ENCODE measurements at places on chromosomes 12 and 14.

GRCh38 chr12:42673535-42673934 is 84.0 kb upstream of the PRICKLE1 start:
- no peak for DNase-seq

GRCh38 chr14:68761391-68761790 is 31.5 kb downstream of the ZFP36L1 start:
- DNase-seq: no peak

DNA sequence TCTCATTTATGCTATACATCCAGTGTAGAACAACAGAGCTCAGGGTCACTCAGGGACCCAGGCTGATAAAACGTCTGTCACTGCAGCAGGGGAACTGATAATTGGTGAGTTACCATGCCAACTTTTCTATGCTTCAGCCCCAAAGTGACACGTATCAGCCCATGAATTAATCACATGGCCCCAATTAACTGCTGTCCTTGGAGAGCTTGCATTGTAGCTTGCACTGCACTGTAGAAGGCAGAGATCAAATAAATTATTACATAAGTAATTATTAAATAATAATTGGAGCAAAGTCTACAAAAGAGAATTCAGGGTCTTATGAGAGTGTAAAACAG is 144.6 kb downstream of the SUDS3 start:
- DNase-seq: no peak

- DNase-seq: no peak
These were observed 67.6 kb downstream of the FOXN3 start for GRCh38 chr14:89349171-89350008.

DNA sequence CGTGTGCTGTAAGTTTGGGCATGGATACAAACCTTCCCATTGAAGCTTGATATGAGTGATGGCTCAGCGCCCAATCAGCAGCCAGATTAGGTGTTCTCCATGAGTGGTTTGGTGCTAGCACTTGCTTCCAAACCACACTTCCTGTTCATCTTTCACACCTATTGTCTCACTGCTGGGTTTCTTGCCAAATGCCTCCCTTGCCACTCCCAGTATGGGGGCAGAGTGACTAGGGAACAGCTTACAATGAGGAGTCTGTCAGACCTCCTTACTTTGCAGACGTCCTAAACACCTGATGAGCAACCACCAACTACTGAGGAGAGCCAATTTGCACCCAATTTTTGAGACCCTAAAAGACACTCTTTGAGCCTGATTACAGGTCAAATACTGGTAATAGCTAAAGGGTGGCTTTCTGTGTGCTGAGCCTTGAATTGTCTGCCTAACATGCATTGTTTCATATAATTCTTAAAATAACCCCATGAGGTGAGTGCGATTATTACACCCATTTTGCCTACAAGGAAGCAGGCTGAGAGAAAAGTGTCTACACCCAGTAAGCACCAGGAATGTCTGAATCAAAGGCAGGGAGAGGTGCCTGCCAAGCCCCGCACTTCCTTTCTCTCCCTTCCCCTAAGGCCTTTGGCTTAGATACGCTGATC is 48.4 kb upstream of the FOS start:
- peak; percentile 37 for DNase-seq

GRCh38 chr14:50410921-50411320 is 14.2 kb upstream of the CDKL1 start:
- DNase-seq: peak; percentile 54

GRCh38 chr12:90910958-90911357 is 44.0 kb downstream of the CCER1 start:
- DNase-seq: no peak

- no peak for DNase-seq
These were observed 109.3 kb upstream of the CPSF6 start for GRCh38 chr12:69130064-69130463.

DNA sequence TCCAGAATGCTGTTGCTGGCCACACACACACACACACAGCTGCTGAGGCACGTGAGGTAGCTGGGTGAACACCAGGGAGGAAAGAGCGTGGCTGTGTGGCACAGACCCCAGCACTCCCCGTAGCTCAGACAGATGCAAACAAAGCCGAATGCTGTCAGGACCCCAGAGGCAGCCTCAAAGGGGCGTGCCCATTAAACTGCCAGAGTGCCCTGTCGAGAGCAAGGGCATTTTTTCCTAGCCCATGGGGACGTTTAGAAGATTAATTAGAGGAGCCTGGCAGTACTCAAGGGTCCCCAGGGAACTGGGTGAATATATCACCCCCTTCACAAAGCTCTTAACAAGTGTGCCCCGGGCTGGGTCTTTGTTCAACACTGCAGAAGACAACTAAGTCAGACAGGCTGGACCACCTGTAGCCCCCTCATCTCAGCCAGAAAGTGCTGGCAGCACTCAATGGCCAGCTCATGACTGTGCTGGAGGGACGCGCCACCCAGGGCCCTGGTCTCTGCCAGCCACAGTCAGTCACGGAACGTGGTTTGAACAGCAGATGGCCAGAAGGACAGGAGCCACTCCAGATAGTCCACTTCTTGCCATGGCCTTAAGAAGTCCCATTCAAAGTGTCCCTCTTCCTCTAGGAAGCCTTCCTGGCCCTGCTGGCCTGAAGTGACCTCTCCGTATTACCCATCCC is 37.5 kb downstream of the TTC7B start:
- no peak for DNase-seq

DNA sequence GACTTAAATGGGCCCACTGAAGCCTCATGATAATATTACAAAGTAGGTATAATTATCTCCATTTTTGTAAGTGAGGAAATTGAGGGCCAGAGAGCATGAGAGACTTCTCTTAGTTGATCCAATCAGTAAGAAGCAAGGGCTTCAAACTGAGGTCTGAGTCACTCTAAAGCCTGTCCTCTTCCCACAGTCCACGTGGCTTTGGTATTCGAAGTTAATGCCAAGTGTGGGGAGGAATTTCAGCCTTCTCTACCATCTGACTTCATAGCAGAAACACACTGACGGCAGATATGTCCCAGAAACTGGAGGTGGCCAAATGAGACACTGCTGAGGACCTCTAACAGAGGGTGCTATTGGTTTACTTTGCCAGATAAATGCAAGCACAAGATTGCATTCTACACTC is 114.4 kb upstream of the OVCH1 start:
- DNase-seq: peak; percentile 39

DNA sequence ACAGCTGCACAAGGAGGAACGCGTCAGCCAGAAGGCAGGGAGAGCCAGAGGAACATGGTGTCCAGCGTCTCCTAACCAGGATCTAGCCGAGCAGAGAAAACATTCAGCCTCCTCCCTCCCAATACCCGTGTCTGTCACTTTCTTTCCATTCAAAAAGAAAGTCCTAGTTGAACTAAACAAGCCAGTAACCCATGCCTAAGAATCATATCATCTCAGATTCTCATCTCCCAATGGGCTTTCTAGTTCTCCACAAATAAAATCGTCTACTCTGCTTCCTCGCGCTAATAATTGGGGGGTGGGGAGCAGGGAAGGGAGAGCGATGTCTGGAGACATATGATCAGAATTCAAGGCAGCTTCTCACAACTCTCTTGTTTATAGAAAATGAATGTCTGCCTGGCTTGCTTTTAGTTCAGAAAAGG is 7.4 kb downstream of the NKX2-1 start:
- no peak for DNase-seq

DNA sequence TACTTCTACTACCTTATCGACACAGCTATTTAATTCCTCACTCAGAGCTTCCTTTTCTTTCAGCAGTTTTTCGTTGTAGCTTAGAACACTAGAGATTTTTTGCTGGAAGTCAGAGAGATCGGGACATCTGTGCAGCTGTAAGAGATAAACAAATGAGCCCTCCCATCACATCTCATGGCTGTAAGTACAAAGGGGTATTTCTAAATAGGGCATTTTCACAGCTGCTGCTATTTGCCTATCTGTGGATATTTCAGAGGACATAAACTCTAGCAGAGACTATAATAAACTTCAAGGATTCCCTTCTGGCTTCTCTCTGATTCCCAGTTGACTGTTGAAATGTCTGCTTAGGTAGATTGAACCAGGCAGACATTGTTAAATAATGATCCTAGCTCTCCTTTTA is 76.1 kb upstream of the SAV1 start:
- DNase-seq: no peak

DNA sequence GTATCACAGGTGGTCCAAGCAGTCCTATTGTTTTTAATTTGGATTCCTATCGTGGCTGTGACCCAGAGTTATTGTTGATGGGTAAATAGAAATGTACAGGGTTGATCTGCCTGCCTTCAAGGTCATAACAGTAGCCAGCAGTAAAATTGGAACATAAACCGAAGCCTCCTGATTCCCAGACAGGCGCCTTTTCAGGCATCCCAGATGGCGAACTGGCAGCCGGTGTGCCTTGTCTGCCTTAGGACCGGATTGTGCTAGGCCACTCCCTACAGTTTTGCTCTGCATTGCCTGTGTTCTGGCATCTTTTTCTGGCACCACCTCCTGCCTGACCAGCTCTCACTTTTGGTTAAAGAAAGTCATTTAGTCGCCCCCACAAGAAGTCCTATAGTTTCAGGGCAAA is 22.2 kb downstream of the TMEM117 start:
- DNase-seq: no peak

- DNase-seq: peak; percentile 42
These were observed 23.3 kb downstream of the SNRPF start for GRCh38 chr12:95882080-95882479.

- DNase-seq: no peak
These were observed 72.1 kb downstream of the TRIM9 start for GRCh38 chr14:51022769-51023168.

GRCh38 chr12:53750812-53751335 is 905 bp downstream of the CISTR start:
- no peak for DNase-seq

- peak; percentile 93 for DNase-seq
These were observed 369 bp downstream of the DEPDC4 start for GRCh38 chr12:100266585-100266834.

GRCh38 chr14:29687071-29687765 is 240.4 kb downstream of the PRKD1 start:
- no peak for DNase-seq

DNA sequence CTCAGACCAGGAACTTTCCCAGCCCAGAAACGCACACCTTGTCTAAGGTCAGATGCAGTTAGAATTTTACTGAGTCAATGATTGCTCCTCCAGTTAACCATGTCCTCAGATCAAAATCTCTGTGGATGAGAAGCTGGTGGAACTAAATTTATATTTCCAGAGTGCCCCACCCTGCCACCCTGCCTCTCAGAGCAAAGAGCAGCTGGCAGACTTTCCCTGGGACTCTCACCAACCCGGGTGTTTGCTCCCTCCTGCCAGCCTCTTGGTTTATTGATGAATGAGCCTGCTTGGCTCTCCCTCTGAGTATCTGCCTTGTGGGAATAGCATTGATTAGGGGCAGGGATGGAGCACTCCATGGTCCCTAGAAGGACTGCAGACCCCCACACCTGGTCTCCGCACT is 5.9 kb upstream of the KRT1 start:
- DNase-seq: no peak

DNA sequence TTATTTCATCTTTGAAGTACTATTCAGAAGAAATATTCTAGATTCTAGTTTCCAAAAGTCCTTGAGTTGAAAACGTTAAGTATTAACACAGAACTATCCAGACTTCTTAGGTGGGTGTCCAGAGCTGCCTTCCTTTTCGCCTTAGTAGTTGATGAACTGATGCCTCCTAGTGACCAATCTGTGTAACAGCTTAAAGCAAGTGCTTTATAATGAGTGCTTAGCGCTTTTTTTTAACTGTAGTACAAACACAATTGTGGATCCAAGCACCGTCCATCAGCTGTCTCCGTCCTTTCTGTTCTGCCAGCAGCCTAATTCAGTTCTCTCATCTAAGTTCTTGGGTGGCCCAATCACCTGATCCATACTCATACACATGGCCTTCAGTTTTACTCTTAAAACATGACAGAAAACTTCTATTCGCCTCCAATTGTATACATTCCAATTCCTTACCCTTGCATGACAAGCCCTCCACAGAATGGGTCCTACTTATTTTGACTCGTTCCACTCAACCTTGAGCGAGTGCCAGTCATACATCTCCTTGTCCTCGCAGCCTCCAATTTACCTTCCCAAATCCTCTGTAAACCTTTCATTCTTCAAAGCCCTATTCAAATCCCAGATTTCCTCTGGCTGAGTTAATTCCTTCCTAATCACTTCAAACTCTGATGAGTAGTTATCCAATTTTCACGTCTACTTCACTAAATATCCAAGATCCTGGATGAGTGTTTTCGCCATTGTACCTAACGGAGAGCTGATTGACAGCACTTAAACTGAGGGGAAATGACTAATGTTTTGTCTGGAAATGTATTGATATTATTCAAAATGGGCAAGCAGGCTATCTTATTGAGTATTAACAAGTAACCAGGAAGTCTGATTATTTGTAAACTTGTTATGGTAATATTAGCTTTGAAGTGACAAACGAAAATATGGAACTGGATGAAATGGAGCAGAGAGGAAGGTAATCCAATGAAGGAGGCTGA is 5.8 kb upstream of the PHLDA1 start:
- DNase-seq: peak; percentile 64

DNA sequence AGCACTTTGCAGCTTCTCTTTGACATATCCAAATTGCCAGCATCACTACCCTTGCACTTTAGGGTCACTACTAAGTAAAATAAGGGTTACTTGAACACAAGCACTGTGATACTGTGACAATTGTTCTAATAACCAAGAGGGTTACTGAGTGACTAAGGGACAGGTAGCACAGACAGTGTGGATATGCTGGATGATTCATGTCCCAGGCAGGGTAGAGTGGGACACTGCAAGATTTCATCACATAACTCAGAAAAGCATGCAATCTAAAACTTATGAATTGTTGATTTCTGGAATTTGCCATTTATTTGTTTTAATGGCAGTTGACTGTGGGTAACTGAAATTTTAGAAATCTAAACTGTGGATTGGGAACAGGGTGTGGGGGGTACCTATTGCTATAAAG is 218.8 kb downstream of the KITLG start:
- no peak for DNase-seq

GRCh38 chr12:51683763-51684357 is 92.8 kb downstream of the SCN8A start:
- DNase-seq: peak; percentile 58

- DNase-seq: no peak
These were observed 15.0 kb upstream of the CDKN3 start for GRCh38 chr14:54381821-54382220.

Measured in AG20443 (cell line).